ENCODE measurements at places on chromosomes 16 and 17. TPM values are rescaled to one million over a fixed set of nuclear protein-coding genes. Genes with fewer than 3 reads are reported as not detected.

MARCHF10 gene
- total RNA-seq, result not detected

SPHK1 gene
- total RNA-seq, result 13.8 TPM

CCL13 gene
- 4.0 TPM for total RNA-seq

MYH2 gene
- total RNA-seq, result not detected

KRT28 gene
- not detected for total RNA-seq

KRT16 gene
- total RNA-seq, result not detected

ABHD15 gene
- 5.9 TPM for total RNA-seq

ACSM2B gene
- total RNA-seq, result not detected

LITAFD gene
- not detected for total RNA-seq

RGS9 gene
- total RNA-seq, result 7.3 TPM

SMIM36 gene
- total RNA-seq, result not detected

ANKFN1 gene
- total RNA-seq, result 4.4 TPM

KCNAB3 gene
- total RNA-seq, result 2.2 TPM

LITAF gene
- 76.4 TPM for total RNA-seq

ITGA2B gene
- total RNA-seq, result 1.4 TPM
